ENCODE measurements at places on chromosomes 12 and 14.

DNA sequence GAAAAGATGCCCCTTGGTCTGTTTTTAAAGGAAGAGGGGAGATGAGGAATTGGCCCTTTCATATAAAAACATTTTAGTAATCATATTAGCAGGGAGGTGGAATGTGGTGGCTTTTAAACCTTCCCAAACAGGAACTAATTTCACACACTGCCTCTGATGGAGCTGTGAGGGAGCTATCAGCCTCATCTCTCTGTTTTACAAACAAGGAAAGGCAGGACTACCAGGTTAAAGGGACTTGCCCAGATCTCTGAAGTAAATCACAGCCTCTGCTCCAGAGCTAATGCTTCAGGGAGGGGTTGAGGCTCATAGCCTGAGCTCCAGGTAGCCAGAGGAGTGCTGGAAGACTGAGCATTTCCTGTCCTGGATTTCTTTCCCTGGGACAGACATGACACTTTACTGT lies 1.1 kb upstream of the BMP4 start:
- no peak for DNase-seq

- peak; percentile 54 for DNase-seq
Observed at GRCh38 chr14:20624495-20625070, 16.9 kb downstream of the OR6S1 start.

DNA sequence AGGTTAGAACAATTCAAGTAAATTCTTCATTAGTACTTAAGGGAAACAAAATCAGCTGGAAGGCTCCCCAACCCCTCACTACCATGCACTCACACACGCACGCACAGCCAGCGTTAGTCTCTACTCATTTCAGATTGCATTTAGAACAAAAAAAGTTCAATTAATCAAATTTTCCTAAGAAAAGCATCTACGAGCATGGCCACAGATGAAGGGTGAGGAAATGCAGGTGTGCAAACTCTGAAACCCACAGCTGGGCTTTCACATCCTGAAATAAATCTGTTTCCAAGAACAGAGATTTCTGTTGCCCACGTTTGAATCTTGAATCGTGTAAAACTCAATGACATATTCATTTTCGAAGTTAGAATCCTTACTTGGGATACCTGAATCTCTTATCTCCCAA lies 62.6 kb downstream of the SEL1L start:
- no peak for DNase-seq

- DNase-seq, result no peak
Observed at GRCh38 chr12:126627596-126627995, 1562.4 kb downstream of the AACS start.

GRCh38 chr14:102606296-102606695 lies 13.8 kb downstream of the RCOR1 start:
- no peak for DNase-seq

DNA sequence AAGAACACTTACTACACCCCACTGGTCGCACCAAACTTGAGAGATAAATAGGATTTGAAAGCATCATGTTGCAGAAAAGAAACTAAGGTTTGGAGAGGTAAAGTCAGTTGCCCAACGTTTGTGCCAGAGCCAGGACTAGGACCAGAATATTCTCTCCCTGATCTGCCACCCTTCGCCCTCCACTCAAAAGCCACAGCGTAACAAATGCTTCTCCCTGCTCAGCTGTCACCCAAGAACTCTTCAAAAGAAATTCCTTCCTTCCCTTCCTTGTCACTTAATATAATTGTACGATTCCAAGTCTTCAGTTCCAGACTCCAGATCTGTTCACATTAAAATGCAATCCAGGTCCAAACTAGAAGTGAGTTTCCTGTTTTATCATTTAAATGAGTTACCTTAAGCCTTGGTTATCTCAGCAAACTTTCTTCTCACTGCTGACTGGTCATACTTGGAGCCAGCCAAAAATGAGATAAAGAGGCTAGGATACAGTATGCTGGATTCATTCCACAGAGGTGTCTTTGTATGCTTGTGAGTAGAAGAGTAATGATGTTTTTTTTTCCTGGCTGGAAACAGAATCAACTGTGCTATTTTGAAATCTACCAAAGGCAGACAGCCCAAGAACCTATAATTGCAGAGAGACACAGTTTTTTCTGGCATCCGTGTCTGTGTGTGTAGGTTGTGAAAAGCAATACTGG lies 12.8 kb upstream of the PPFIBP1 start:
- peak; percentile 93 for DNase-seq

DNA sequence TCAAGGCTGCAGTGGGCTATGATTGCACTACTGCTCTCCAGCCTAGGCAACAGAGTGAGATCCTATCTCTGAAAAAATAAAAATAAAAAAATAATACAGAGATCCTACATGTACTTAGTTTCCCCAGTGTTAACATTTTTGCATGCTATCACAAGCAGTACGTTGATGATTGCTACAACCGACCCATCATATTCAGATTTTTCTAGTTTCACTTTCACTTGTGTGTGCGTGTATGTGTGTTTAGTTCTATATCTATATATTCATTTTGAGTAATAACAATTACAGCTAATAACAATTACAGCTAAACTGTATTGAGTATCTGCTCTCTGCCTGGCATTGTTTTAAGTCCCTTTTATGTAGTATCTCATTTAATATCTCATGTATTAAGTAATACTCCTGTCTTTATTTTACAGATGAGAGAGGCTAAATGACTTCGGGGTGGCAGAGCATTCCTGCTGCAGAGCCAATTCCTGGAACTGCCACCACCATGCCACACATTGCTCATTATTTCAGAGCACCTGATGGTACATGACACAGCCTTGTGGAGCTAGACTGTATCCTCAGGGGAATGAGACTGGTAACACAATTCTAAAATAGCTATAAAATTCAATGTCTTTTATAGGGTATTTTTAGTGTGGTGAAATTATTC lies 153.1 kb downstream of the BCAT1 start:
- DNase-seq, result no peak

DNA sequence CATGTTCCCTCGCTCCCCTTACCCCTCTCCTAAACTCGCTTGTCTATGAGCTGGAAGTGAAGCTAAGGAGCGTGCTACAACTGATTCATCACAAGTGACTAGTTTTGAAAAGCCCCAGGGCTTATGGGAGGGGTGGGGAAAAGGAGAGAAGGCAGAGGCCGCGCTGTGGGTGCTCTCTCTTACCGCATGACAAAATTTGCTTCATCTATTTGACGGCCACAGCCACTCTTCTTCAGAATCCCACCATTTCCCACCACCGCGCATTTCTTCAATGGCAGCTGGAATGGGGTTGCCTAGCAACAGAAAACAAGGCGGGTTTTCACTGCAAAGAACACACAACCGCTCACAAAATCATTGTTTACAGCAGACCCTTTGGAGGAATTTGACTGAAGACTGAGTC lies 79.4 kb downstream of the ST8SIA1 start:
- DNase-seq, result peak; percentile 18

DNA sequence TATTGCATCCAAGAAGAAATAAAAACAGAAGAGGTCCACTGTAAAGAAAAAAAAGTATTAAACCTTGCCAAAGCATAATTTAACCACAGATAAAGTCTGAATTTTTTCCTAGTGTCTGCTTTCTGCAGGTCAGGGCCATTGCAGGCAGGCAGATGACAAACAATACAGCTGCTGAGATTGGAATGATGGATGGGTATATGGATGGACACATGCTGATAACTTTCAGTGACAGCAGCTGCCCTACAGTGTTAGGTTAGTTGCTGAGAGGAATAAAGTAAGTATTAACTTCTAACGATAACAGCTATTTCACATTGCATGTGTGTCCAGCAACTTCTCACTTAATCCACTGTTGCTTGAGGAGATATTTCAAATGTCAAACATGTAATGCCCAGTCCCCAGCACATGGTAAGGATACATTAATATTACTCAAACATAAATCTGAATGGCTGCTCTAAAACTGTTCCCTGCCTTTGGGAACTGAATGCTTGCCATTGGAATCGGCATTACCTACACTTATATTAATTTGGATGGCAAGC lies 515.3 kb downstream of the RMST start:
- no peak for DNase-seq

DNA sequence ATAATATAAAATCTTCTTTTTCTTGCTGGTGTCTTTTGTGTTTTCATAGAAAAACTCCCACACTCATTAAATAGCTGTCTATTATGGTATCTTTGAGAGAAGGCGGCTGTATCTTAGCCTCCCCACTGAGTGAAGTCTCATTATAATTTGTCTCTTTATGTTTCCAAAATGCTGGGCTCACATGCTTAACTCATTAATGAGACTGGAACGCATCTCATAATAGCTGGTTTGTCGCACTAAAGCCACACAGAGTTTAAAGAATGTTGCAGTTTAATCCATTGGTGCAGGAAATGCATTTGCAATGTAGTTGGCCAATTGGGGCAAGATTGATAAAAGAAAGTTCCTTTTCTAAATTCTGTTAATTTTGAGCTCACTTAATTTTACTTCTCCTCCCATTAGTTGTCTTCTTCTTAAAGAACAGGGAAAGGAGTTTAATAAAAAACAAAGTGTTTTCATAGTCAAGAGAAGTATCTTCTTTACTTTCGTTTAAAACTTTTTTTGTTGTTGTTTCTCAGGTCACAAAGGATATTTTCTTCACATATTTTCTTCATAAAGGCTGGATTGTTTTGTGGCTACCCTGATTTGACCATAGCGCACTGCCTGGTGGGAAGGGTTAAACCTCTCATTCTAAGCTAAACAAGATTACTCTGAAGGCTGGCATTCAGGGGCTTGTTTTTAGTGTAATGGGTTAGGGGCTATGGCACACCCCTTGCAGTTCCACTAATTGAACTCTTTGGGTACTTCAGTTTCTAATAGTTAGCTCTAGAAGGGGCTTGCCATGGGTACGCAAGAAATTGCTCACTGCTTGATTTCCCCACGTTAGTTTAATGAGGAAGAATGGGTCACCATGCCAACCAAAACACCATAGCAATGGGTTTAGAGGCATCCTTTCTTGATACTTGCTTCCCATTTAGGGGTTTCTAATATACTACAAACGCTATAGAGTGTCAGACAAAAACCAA lies 197.0 kb downstream of the TMTC2 start:
- no peak for DNase-seq

DNA sequence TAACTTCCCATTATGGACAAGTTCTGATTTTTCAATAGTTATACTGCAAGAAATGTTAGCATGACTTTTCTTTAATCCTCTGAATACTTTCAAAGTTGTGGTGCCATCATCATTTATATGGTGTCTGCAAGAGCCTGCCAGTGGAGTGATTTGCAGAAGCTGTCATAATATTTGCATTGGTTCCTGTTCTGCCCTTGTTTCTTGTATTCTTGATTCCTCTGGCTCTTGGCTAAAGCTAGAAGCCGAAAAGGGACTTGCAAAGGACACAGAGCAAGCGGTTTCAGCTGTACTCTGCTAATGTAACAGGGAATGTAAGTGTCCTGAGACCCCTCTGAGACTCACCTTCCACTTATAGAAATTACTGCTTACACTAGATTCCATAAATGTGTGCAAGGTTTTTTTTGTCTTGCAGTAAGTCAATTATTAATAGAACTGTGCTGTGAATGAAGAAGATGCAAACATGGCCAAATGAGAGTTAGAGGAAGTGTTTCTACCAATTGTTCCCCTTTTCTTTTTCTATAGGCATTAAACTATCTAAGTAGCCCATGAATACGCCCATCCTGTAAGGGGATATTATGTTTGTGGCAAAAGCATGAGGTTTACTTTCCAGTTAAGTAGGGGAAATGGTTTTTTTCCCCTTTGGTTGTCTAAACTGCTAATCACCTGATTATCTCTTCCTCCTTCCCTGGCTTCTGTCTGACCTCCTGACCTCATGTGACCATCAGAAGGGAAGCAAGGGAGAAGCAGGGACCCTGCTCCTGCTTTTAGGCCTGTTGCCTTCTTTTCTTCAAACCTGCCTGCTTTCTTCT lies 5.3 kb downstream of the DYRK4 start:
- no peak for DNase-seq

DNA sequence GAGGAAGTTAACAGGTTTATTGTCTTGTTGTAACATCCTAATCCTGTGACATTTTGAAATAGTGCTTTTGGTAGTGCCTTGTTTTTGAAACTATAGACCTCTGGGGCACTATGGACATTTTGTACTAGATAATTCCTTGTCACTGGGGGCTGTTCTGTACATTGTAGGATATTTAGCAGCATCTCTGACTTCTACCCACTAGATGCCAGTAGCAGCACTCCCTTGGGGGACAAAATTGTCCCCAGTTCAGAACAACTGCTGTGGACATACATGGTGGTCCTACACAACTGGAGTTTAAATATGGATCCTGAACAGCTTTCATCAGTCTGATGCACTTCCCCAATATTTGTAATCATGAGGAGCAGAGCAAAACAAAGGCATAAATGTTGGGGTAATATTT lies 264.7 kb downstream of the RAD51B start:
- DNase-seq, result peak; percentile 39

- no peak for DNase-seq
Observed at GRCh38 chr12:20711846-20712245, 16.7 kb downstream of the SLCO1C1 start.

DNA sequence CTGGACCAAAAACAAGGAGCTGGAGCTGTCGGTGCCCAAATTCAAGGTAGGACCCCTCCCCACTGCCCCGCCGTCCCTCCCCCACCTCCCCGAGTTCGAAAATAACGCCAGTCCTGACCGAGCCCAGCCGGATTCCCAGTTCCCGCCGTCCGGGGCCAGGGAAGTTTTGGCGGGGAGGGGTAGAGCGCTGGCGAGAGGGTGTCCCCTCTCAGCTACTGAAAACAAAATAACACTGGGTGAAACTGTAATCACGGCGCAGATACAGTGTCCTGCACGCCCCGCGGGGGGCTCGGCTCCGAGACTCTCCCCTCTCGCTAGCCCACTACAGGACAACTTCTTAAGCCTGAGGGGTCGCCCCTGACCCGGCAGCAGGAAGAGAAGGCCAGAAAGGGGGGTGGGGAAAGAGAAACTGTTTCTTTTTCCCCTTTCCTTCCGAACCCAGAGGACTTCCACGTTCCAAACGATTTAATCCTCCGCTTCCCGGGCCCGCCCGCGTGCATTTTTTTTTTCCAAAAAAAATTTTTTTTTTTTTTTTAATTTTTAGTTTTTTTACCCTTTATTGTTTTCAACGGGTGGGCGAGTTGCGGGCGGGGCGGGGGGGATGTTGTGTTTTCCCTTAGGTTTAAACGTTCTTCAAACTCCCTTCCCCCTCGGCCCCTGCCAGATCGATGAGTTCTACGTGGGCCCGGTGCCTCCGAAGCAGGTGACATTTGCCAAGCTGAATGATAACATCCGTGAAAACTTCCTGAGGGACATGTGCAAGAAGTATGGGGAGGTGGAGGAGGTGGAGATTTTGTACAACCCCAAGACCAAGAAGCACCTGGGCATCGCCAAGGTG lies 1.6 kb downstream of the SETD1B start:
- DNase-seq, result peak; percentile 30

DNA sequence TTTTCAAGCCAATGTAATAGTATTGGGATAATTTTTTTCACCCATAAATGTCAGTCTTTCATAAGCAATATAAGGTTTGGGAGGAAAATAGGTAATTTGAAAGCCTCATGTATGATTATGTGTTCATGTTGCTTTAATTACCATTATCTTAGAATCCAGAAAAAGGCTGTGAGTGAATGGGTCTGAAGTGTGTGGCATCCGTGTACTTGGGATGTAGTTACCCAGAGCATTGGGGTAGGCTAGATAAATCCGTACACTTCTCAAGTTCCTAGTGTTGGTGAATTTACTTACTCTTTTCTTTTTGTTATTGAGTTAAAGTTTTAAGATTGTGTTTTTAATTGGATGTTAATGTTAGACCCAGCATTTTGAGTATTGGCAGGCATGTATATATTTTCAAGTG lies 104.4 kb downstream of the FGD4 start:
- no peak for DNase-seq

GRCh38 chr12:76449993-76450392 lies 101.8 kb upstream of the BBS10 start:
- no peak for DNase-seq
